IPS-NIHi11 (cell line): ENCODE measurements at places on chromosomes 2 and 18.

- no peak for DNase-seq
These were observed 174.1 kb upstream of the ALPP start for GRCh38 chr2:232204457-232204931.

- no peak for DNase-seq
These were observed 177.7 kb downstream of the PIEZO2 start for GRCh38 chr18:10971717-10972116.

DNA sequence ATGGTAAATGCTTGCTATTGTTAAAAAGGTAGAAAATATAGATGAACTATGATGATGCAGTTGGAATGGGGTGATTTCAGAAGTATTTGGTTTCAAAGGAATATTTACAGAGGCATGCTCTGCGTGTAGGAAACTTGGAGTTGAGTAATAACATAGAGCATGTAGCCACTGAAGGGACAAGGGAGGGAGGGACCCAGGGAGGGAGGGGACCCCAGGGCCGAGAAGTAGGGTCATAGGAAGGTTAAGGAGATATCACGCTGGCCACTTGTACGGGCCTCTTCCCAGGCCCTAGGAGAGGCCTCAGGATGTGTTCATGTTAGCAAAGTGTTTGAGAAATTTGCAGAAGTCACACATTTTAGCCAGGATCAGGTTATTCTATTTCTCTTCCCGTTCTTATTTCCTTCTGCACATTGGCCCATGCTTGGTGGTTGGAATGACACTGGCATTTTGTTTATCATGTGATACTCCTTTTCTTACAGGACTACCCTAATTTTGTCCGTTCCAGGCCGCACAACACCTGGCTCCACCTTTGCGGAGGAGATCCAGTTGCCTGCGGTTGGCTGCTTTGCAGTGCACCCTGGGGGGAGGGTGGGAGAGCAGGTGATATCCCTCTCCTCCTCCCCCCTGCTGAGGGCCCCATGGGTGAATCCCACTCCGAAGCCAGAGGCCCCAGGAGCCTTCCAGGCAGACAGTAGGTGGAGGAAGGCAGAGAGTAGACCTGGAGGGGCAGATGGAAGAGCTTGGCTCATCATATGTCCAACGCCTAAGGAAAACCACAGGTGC is 16.9 kb upstream of the ACKR3 start:
- DNase-seq, result no peak

- no peak for DNase-seq
These were observed 5.1 kb downstream of the PSD4 start for GRCh38 chr2:113178891-113179290.

GRCh38 chr2:135152361-135152760 is 100.3 kb downstream of the RAB3GAP1 start:
- DNase-seq, result no peak

GRCh38 chr2:144520756-144521487 is 1.0 kb upstream of the ZEB2 start:
- DNase-seq, result no peak

DNA sequence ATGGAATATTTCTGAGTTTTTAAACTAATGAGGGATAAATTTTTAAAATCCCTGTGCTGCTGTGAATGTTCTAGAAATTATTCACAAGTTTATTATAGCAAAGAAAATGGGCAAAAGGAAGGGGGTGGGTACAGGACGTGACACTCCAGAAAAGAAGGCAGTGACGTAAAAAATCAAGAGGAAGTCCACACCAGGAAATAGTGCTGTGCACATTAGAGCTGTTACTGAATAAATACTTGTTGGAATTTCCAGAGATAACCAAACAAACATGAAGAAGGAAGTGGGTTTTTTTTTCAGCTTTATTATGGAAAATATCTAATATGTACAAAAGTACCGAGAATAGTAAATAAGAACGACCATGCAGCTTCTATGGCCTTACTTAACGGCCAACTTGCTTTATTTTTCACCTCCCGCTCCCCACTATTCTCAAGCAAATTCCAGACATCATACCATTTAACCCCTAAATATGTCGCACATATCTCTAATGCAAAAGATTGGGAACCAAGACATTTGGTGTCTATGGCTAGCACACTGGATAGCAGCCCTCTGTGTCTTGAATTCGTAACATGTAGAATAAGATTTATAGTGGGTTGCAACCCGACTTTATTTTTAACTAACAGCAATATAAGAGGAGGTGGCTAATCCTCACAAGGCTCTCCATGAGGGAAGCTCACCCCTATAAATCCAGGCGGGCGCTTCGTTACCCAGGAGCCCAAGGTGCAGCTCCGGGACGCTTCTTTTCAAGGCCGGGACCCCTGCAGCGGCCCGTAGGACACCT is 580 bp upstream of the NDUFV2 start:
- DNase-seq, result no peak

DNA sequence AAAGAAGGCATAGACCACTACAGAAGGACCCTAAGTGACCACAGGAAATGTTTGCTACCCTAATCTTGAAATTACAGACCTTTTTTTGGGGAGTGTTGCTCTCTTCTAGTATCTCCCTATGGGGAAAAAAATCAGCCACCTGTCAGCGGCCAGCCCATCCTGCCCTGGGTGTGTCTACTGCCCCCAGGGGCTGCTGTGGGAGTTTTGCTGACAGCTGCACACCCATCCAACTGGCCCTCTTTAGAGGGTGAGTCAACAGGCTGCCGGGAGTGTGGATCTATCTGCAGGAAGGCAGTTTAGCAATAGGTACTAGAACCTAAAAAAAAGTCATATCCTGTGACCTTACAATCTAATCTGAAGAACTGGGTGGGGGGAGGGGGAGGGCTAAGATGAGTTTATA is 796 bp upstream of the DYSF start:
- peak; percentile 68 for DNase-seq

- no peak for DNase-seq
These were observed 47.5 kb downstream of the PTPN2 start for GRCh38 chr18:12836551-12836950.

DNA sequence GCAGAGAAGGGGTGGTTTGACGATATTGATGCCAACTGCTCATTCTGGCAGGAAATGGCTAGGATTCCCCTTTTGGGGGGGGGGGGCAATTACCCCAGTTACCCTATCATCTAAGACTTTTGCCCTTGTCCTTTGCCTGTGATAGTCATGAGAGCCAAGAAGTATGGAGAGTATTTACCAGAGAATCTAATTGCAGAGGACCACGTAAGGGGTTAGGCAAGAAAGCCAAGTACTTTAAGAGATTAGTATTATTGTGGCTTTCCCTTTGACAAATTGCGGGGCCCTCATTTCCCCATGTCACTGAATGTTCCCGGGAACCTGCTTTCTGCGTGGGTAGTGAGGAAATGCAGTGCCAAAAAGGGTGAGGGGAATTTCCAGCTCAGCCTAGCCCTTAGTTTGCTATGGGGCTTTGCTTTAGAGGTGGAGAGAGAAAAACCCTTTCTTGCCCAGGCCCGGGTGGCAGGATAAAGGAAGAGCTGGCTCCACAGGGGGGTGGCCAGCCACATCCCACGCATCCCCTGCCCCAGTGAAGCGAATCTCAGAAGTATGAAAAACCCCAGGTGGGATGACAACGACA is 1.5 kb downstream of the AQP4 start:
- no peak for DNase-seq

DNA sequence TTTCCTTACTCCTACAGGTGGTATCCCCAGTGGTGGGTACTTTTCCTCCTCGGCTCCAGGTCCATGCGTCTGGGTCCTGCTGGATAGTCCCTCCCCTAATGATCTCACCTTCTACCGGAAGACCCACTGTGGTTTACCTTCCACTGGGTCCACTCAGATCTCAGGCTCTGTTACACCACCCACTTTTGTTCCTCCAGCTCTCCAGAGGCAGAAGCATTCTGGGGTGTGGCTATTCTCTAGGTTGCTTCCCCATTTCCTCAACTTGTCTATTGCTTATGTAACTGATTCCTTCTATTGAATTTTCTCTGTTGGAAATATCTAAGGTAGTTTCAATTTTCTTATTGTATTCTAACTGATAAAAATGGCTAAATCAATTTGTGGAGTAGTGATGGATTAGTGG is 87.6 kb upstream of the GALNT5 start:
- no peak for DNase-seq

- no peak for DNase-seq
These were observed 45.9 kb upstream of the ST6GAL2 start for GRCh38 chr2:106931717-106932335.

- DNase-seq, result no peak
These were observed 417.9 kb downstream of the EPHA4 start for GRCh38 chr2:221154176-221154575.

GRCh38 chr2:45211636-45212035 is 202.4 kb upstream of the SIX2 start:
- no peak for DNase-seq

DNA sequence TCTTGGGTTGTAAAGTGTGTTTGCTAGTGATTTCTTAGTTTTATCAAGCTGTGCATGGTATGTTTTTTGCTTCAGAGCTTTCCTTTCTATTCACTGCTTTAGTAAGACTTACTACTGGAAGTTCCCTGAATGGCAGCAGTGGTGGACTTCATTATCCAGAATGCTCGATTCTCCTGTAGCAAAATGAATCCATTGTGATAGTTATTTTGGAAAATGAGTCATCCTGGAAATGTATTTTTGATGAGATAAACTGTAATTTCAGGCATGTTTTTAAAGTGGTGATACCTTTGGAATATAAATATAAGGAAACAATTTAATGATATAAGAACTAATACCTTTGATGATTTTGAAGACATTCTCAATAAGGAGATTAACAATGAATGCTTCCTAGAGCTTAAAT is 387.1 kb downstream of the PTPRM start:
- DNase-seq, result no peak

DNA sequence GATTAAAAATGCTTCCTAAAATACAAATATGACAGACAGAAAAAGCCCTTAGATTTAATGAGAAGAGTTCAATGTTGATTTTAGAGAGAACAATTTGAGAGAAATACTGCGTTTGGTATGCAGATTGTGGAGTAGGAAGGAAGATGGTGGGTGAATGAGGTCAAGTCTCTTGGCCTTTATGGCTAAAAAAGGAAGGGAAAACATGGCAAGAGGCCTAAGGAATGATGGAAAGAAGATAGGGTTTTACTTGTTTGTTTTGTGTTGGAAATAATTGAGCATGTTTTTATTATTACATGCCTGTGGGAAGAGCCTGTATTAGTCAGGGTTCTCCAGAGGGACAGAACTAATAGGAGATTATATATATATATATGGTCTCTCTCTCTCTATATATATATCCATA is 318.1 kb downstream of the TRIB2 start:
- DNase-seq, result no peak

DNA sequence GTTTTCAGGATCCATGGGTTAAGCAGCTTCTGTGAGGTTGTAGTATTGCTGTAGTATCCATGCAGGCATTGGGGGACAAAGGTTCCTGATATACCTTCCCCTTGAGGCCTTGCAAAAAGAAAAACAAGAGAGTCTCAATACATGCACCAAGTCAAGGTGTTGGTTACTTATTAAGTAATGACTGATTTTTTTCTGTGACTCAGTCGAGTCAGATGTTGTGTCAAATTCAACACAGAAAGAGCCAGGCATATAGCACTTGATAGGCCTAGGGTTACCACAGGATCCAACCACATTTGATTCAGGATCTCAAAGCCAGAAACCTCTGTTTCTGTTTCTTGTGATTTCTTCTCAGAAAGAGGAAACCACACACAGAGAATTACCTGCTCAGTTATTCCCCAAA is 24.9 kb upstream of the CD8A start:
- DNase-seq, result no peak

DNA sequence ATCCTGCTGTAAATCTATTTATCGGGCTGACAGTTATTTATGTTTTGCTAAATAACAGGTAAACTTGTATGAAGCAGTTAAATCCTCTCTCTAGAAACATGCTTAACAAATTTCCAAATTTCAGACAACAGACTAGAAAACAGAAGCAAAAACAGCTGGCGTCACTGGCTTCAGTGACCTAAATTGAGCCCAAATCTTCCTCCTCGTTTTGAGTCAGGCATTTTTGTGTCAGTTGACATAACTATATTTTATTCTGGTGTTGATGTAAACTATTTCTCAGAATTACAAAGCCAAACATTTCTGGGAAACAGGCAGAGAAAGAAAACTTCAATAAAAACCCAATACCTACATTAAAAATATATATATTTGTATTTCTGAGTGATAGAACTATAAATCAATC is 21.7 kb downstream of the RBMS1 start:
- no peak for DNase-seq

DNA sequence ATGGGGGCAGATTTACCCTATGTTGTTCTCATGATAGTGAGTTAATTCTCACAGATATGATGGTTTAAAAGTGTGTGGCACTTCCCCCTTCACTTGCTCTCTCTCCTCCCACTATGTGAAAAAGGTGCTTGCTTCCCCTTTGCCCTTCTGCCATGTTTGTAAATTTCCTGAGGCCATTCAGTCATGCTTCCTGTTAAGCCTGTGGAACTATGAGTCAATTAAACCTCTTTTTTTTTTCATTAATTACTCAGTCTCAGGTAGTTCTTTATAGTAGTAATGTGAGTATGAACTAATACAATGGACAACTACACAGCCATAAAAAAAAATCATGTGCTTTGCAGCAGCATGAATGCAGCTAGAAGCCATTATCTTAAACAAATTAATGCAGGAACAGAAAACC is 118.5 kb downstream of the CALCRL start:
- no peak for DNase-seq

- DNase-seq, result peak; percentile 67
These were observed 410.0 kb upstream of the TNP1 start for GRCh38 chr2:217269701-217270484.

DNA sequence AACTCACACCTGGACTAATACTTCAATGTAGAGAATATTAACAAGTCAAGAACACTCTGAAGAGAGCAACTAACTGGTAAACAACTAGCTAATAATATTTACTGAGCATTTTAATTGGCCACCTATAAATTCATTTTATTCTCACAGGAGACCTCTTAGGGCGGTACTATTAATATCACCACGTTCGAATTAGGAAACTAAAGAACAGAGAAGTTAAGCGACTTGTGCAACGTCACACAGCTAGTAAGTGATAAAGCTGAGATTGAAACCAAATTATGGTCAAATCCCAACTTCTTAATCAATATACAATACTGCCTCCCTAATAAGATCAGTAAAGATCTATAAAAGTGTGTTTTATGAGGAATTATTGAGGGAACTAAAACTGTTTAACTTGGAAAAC is 1034.3 kb upstream of the POU3F3 start:
- DNase-seq, result no peak

DNA sequence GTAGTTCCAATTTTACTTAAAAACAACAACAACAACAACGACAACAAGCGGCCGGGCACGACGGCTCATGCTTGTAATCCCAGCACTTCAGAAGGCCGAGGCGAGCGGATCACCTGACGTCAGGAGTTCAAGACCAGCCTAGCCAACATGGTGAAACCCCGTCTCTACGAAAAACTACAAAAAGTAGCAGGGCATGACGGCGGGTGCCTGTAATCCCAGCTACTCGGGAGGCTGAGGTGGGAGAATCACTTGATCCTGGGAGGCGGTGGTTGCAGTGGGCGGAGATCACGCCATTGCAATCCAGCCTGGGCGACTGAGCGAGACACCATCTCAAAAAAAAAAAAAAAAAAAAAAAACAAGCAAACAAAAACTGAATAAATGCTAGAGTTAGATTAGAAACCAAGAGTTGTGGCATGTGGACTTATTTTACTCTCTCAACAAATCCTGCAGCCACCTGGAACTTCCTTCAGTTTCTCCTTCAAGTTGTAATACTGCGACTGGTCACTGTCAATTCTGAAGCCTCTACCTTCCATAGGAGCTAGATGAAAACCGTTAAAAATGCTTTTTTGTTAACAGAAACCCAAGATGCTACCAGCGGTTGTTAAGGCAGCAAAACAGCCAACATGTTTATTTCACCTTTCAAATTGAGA is 1.3 kb downstream of the ATP5F1A start:
- no peak for DNase-seq
